Right lobe of liver (tissue), 6 donors: ENCODE measurements at places on chromosomes 2 and 18.
A peak's percentile ranks its signal among the peaks of the same experiment; 100 is the strongest.

DNA sequence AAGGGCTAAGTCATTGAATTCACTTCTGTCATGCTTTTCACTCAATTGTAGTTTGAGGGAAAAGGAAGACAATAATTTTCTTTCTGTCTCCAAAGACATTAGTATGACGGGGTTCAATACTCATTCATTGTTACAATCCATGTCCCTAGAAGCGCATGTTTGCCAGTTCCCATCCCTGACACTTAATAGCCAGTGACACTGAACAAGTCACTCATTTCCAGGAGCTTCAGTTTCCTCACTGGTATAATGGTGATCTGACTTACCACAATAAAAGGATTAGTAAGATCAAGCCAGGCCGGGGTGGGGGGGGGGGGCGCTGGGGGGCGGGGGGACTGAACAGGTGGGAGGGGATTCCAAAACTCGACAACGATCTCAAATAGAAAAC, 144.8 kb upstream of the MAP3K20 start:
- no peak for DNase-seq

GRCh38 chr2:9423100-9423921, at the start of the genes CPSF3 and ITGB1BP1:
Gene CPSF3, plus strand, starts transcription at chr2:9423654. Its CDS starts 120 bp downstream, at chr2:9423774.
Gene ITGB1BP1, minus strand, starts transcription at chr2:9423528. Its CDS starts 4,831 bp downstream, at chr2:9418697.
- peak; percentile 98 for DNase-seq

GRCh38 chr2:51145761-51146160, 113.8 kb upstream of the NRXN1 start:
- DNase-seq: no peak

DNA sequence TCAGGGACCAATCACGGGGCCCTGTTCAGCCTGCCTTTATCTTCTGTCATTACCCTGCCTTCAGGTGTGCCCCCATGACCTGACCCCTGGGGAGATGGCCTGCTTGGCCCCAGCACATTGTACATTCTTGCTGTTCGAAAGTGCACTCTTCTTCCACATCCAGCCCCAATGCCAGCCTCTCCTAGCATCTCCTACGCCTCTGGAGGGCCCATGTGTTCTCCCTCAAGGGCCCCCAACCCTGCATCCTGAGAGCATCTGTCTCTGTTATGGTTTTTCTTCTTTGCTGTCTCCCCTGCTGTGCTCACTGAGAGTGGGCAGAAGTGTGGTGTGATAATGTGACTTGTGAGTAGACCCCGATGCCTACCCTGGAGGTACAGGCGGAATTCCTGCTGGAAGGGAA, 41.5 kb upstream of the OTOS start:
- no peak for DNase-seq

DNA sequence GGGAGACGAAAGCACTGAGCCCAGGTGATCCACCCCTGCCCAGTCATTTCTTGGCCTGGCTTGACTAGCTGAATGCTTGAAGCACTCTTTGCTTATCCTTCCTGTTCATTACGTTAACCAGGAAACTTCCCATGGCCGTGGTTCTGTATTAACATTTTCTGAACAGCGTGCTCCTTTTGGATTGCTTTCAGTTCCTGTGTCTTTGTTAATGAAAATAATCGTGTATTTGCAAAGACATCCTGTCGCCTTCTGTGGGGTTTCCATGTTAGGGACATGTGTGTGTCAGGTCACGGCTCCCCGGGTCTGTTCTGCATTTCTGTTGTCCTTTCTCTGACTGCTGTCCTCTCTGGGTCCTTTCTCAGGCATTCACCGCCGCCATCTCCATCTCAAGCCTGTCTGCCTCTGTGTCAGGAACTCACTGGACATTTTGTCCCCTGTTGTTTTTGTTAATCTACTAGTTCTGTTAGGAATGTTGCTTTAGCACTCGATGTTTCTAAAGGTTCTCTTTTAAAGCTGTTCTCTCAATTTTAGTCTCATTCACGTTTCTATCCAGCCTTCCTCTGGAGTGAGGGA, 434.1 kb upstream of the HS6ST1 start:
- no peak for DNase-seq

GRCh38 chr2:230319211-230319862, 7.7 kb upstream of the SP140L start:
- no peak for DNase-seq

DNA sequence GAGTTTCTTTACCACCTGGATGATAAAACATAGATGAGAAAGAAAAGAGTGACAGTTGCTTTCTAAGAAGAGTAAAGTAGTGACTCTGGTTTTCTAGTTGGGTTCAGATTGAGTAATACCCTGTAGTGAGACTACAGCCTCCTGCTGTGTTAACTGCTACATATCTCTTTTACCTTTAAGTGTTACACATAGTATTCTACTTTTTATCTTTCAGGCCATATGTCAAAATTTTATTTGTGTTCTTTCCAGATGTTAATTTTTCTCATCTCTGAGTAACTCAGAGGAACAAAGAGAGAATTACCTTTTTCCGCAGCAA, 348.2 kb downstream of the CTNNA2 start:
- DNase-seq: no peak

DNA sequence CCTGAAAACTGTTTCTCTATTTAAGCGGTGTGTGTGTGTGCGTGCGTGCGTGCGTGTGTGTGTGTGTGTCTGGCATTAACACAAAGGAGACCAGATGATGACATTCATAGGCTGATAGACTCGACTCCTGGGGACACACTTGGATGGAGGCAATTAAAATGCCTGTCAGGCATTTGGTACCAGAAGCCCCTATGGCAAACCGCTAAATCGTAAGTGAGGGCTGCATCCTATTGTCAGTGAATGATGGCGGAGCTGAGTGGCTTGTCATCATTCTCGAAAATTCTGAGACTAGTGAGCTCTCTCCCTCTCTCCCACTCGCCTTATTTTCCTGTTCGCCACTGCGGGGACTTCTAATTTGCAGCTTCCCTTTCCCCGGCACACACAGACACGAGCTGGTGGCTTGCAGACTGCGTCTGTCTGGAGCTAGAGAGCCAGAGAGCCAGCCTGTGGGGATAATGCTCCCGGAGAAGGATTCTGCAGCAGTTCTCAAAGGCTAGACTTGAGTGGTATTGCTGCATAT, 155.4 kb downstream of the MAP2 start:
- no peak for DNase-seq

DNA sequence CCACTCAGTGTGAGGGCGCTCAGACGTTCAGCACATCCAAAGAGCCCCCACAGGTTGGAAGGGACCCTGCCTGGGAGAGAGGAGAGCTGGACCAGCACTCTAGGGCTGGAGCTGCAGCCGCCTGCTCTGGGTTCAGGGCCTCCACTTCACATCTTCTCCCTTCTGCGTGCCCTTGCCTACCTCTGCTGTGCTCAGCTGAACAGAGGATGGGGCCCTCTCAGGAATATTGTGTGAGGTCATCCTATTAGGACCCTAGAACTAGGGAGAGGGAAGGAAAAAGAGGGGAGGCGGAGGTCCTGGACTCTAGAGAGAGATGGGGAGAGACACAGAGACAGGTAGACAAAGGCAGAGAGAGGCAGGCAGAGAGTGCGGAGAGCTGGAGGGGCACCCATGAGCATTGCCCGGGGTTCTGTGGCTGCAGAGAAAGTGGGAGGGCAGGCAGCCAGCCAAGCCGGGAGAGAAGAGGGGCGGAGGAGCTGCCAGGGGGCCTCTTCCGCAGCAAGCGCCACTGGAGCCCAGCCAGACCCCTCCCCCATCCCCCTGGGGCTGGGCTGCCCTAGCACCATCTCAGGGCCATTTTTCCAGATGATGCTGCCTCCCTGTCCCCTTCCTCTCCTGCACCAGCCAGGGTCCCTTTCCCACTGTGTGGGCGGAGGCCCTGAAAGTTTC, 8.3 kb upstream of the TNS1 start:
- DNase-seq: no peak

GRCh38 chr2:130825231-130825965, 11.3 kb upstream of the ARHGEF4 start:
- peak; percentile 7 for DNase-seq

DNA sequence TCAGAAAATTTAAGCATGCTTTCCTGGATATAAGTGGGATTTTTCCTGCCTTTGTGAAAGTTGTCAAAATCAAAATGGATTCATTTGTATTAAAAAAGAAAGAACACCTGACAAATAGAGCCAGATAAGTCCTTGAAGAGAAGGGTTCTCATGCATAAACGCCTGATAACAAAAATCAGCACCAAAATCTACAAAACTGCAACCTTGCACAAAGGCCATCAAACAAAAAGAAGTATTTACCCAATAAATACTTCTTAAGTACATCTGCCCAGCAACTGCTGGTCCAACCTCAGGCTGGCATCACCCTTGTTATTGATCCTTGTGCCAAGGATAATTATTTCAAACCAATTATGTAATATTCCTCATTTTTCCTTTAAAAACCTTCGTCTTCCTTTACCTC, 315.9 kb downstream of the GPD2 start:
- no peak for DNase-seq

GRCh38 chr2:171394164-171394740, 39.5 kb downstream of the METTL8 start:
- no peak for DNase-seq

GRCh38 chr2:73920577-73921545, 5.8 kb upstream of the DGUOK start:
- DNase-seq: peak; percentile 43

- no peak for DNase-seq
Measured at GRCh38 chr2:110101901-110102803, 13.5 kb downstream of the MALL start.

DNA sequence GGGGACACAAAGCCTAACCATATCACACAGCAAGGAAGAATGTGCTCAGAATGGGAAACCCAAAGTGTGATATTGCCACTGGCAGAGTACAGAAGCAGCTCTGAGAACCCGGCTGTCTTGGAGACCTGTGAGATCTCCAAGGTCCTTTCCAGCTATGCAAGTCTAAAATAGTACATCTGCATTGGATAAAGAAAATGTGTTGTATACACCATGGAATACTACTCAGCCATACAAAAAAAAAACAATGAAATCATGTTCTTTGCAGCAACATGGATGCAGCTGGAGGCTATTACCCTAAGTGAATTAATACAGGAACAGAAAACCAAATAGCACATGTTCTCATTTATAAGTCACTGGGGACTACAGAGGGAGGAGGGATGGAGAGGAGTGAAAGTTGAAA, 36.5 kb upstream of the RFX8 start:
- no peak for DNase-seq

DNA sequence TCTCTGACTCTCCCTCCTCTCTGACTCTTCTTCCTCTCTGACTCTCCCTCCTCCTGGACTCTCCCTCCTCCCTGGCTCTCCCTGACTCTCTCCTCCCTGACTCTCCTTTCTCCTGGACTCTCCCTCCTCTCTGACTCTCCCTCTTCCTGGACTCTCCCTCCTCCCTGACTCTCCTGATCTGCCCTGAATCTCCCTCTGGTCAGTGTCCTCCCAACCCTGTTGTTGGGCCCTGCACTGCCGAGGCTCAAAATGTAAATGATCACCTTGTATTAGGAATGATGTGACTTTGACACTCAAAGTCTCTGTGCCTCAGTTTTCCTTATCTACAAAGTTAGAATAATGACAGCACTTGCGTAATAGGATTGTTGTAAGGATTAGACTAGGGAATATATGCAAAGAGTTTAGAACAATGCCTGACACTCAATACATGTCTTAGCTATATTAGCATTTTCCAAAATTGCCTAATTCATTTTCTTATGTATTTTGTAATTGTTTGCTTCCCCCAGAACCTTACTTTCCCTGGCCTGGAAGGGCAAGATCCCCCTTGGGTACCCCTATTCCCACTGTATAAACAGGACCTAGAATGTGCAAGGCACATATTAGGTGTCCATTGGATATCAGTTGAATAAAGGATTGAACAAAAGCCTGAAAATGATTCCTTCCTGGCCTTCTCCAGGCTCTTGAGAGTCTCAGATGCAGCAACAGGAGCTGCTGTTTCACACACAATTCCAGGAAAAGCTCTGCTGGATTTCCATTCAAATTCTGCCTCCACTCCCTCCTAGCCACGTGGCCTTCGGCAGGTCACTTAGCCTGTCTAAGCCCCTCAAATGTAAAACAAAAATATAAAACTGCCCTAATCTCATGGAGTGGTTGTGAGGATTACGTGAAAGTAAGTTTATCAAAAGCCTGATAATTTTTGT, 170.1 kb downstream of the INHBB start:
- DNase-seq: peak; percentile 22

GRCh38 chr2:51344886-51345285, 313.0 kb upstream of the NRXN1 start:
- DNase-seq: no peak

DNA sequence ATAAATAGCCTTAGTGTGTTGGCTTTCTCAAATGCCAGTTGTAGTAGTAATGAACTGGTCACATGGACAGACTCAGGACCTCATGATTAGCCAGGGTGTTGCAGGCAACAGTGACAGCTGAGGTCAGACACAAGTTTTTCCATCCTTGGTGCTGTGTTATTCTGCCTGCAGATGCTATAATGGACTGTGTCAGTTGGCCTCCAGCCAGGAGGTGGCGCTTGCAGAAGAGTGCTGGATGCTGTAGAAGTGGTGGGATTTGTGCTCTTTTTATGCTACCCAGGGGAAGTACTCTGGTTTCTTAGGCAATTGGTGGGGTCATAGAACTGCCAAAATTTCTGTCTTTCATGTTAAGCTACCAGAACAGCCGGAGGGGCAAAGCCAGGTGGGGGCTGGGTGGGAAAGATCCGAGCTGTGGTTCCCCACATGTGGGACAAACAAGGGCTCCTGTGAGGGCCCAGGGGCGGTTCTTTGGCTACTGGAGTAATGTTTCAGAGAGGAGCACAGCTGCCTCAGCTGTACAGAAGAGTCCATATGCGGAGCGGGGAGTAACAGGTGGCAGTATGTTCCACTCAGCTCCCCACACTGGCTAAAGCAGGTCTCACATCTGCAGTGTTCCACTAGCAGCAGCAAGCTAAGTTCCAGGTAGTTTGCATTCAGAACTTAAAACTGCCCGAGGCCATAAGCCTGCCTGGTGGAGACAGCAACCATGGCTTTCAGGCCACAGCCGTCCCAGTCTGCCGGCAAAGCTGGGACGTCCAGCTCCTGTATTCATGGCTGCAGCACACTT, 104.4 kb downstream of the GULP1 start:
- no peak for DNase-seq

- DNase-seq: no peak
Measured at GRCh38 chr2:168814046-168814445, 11.6 kb downstream of the NOSTRIN start.

- no peak for DNase-seq
Measured at GRCh38 chr18:11906926-11907874, 917 bp downstream of the MPPE1 start.
